ENCODE measurements at places on chromosomes 11 and 22.

GRCh38 chr11:69427337-69427736 lies 54.1 kb upstream of the LINC01488 start:
- DNase-seq, result no peak

DNA sequence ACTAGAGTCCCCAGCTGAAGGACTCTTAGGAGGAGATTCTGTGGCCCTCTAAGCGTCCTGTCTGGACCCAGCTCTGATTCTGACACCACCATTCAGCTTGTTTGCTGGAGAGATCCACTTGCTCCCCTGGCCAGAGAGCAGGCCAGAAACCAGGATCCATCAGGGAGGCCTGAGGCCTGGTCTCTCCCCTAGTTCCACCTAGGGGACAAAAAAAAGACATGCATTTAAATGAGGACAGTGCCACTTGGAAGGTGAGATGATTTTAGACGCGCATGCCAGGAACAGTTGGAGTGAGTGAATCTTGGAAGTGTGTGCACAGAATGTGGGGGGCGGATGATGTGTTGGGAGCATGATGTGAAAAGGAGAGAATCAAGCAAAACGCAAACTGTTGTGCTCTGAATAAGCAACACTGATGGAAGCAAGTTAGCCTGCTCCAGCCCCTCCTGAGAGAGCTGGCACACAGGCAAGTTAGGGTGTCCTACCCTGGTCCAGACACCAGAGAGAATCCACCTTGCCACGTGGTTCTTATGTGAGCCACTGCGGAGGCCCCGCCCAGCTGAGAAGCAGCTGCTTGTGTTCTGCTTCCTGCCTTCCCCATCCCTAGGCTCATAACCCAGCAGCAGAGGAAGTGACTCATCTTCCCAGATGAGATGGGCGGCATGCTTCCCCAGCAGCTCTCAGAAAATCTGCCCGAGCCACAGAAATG lies 8.0 kb upstream of the SLCO2B1 start:
- peak; percentile 79 for DNase-seq

DNA sequence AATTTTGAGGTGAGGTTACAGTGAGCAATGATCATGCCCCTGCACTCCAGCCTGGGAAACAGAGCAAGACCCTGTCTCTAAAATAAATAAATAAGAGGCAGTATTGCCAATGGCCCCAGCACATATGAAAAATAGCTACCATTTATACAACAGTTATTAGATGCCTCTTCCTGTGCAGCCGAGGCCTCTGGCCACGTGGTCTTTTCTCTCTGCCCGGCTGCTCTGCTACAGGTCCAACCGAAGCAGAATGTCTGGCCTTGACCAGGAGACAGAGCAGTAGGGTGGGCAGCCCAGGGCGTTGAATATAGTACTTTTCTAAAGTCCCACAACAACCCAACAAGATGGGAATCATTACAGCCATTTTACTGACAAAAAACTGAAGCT lies 12.4 kb upstream of the OAF start:
- DNase-seq, result no peak

DNA sequence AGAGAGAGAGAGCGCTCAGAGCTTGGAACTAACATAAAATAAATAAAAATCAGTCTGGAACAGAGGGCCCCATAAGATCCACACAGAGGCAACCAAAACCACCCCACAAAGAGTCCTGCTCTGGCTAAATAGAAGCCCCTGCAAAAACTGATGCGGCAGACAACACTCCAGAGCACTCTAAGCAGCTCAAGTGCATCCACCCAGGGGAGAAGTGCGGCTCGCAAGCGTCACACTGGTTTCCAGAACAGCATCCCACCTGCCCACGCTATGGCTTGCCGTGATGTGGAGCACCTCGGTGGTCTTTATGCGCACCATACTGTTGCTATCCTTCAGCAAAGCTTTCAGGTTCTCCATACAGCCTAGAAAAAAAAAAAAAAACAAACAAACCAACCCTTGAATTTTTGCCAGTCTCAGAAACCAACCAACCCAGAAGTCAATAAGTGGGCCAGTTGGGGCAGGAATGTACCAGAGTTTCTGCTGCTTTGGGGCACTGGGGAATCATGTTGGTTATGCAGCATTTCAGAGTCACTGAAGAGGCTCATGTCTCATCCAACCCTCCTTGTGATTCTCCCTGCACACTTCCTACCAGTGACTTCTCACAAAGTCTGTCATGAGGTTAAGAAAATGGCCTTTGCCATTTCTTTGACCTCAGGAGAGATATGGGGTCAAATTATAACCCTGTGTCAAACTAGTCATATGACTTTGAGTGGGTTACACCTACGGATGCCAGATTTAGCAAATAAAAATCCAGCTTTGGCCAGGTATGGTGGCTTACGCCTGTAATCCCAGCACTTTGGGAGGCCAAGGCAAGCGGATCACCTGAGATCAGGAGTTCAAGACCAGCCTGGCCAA lies 3.0 kb downstream of the RSPH14 start:
- DNase-seq, result no peak

DNA sequence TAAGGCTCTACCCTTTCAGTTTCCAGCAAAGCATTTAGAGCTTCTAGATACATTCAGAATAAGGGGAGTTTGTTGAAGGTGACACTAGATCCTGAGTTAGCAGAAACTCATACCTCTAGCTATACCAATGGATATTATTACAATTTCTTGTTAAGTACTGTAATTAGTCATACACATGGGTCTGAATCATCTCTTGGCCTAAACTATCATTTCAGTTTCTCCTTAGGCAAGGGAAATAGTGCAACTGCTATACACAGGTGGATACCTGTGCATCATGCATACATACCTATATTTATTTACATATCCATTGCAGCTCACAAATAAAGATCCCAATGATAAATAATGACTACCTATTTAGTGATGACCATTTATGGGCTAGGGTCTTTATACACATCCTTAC lies 45.1 kb upstream of the PAX6 start:
- no peak for DNase-seq

- no peak for DNase-seq
Observed at GRCh38 chr22:49916831-49917230, 1.4 kb downstream of the ALG12 start.

GRCh38 chr11:102553835-102554282 lies 23.3 kb upstream of the MMP7 start:
- no peak for DNase-seq

- no peak for DNase-seq
Observed at GRCh38 chr11:45454917-45455401, 168.8 kb upstream of the SYT13 start.

- peak; percentile 35 for DNase-seq
Observed at GRCh38 chr11:15629690-15630321, 515.1 kb downstream of the INSC start.

- DNase-seq, result no peak
Observed at GRCh38 chr11:130063451-130063850, 6.2 kb upstream of the APLP2 start.

- no peak for DNase-seq
Observed at GRCh38 chr11:130580891-130581492, 132.5 kb downstream of the ADAMTS15 start.

DNA sequence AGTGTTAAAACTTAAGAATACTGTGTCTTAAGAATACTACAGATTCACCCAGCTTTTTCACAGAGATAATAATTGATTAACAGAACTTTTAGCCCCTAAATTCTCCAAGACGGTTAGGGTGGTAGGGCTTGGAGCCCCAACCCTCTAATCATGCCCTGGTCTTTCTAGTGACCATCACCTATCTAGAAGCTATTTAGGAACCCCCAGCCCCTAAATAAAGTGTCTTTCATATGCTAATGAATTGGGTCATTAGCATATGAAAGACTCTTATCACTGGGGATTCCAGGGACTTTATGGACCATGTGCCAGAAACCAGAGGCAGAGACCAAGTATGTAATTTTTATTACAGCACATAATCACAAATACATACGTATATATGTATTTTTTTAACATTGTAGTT lies 999.7 kb upstream of the RAG2 start:
- no peak for DNase-seq

GRCh38 chr22:33188326-33188725 lies 130.1 kb upstream of the SYN3 start:
- DNase-seq, result no peak
